Activated CD4-positive, alpha-beta T cell treated with anti-CD3 and anti-CD28 coated beads for 4 hours (primary cell): ENCODE measurements at places on chromosomes 2 and 18.

DNA sequence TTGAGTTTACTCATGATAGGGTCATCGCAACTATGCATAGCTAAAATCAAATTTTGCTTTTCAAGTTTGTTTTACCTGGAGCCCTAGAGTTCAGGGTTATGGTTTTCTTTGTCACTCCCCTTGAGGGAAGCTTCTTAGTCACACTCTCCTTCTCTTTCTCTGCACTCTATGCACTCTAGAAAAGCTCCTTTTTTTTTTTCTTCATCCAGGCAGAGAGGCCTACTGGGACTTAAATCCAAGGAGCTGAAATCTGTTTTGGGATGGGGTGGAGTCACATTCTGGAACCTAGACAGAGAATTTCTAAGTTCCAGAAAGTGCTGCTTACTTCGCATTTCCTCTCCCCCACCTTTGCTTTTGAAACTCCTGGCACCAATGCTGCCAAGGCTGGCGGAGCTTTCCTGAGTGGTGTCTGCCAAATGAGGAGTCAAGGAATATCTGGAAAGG, 19.1 kb upstream of the IL18R1 start:
- DNase-seq = no peak

GRCh38 chr18:297936-298335, 30.1 kb upstream of the THOC1 start:
- DNase-seq = no peak

DNA sequence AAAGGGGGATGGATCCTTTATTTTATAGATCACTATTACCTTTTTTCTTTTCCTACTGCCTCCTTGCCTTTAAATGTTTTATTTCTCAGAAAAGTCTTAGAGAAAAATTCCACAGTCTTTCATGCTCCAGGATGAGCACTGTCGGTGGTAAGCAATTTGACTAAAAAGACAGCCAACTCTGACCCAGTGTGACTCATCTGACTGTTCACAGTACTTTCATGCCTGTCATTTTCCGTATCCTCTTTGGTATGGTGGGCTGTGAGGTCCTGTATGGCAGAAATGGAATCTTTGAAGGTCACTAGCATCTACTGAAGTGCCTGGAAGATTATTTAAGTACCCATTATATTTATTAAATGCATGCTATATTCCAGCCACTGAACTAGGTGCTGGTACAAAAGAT, 2.1 kb upstream of the RFTN2 start:
- no peak for DNase-seq

DNA sequence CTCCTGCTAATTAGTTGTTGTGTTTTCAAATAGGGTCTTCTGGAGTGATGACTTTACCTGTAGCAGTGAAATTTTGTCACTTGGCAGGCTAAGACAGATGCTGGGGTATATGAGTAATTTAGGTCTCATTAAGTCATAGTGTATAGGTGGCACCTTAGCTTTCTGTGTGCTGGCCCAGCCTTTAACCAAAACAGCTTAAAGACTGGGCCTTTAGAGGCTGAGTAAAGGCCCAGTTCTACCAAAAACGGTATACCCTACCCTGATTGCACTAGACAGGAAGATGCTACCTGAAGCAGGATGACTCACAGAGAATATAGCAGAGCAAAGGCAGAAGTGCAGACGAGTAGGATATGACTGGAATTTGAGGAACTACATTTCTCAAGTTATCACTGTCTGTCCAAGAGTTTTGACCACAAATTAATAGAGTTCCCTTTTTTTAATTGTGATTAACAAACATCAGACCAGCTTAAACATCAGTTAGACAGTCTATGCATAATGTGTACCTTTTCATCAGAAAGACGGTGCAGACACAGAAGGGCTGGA, 337.9 kb upstream of the SALL3 start:
- DNase-seq = no peak

- DNase-seq = no peak
Observed at GRCh38 chr2:167827352-167828097, 419.9 kb downstream of the STK39 start.

DNA sequence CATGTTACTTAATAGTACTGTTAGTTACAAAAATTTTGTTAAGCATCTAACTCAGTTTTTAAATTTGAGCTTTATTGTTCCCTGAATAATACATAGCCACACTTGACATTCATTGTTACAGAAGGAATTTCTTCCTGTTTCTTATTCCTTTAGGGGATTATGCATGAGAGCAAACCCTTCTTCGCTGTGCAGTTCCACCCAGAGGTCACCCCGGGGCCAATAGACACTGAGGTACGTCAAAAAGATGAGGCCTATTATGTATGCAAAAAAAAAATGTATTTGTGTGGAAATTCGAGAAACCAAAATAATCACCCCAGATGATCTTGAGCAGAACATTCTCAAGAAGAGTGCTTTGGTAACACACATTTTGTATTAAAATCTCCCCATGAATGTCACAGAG, 36.3 kb downstream of the CPS1 start:
- DNase-seq = no peak

- no peak for DNase-seq
Observed at GRCh38 chr2:160279813-160280465, 79.9 kb upstream of the ITGB6 start.

DNA sequence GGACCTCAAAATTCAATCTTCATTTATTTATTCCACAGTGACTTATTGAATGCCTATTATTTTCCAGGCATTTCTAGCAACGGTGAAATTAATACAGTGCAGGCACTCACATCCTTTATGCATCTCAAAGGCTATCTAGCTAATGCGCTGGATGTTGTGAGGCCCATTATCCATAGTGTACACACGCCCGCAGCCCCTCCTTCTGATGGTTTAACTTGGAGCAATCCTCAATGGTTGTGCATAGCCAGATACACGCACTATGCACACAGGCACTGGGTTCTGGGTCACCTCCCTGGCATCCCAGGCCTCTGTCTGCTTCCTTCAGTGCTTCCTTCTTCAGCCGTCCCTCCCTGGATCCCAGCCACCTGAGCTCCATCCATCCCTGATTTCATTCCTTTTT, 108.5 kb upstream of the BOD1L2 start:
- DNase-seq = no peak

GRCh38 chr2:239158641-239159475, 242.0 kb downstream of the HDAC4 start:
- DNase-seq = no peak

DNA sequence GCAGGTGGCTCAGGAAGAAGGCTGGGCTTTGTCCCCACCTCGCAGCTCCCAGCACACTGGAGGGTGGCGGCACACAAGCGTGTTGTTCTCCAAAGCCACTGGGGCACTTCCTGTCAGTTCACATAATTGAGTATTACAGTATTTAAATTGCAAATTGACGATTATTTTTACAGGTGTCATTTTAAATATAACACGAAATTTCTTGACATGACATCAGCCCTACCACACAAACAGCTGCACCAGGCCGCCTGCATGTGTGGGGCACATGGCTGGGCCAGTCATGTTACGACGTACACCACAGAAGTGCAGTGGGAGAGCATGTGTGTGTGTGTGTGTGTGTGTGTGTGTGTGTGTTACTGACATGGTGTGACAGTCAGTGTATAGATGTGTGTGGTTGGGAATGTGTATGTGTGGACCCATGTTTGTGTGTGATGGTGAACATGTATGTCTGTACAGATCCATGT, 155.6 kb downstream of the TTC32 start:
- no peak for DNase-seq

- DNase-seq = no peak
Observed at GRCh38 chr2:238046725-238047270, 14.0 kb upstream of the SCLY start.

DNA sequence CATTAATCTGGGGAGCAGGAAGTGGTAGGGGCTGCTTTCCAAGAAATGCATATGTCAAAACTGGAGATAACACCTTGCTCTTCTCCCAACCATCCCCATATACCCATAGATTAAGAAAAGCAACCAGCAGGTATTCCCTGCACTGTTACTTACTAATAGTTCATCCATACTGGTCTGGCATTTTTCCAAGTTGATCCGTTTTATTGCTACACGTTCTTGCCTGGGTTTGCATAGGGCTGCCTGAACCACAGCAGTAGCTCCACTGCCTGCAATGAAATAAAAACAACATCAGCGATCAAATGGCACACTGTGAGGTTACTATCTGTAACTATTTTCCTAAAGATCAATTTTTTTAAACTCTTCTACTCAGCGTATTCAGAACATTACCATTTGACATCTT, 65.6 kb downstream of the STK39 start:
- no peak for DNase-seq

DNA sequence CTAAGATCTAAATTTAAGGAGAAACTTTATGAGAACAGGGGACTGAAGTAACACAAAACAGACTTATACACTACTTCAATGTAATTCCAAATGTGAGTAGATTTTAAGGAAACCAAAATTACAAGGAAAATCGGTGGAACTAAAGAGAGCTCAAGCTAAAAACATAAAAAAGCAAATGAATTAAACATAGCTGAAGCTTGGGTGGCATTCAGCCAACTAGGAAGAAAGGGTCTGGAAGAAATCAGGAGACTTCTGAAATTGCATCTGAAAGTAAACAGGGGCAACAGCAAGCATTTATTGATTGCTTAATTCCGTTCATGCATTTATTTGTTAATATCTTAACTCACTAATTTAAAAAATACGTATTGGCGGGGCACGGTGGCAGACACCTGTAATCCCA, 727.3 kb upstream of the PKDCC start:
- no peak for DNase-seq

DNA sequence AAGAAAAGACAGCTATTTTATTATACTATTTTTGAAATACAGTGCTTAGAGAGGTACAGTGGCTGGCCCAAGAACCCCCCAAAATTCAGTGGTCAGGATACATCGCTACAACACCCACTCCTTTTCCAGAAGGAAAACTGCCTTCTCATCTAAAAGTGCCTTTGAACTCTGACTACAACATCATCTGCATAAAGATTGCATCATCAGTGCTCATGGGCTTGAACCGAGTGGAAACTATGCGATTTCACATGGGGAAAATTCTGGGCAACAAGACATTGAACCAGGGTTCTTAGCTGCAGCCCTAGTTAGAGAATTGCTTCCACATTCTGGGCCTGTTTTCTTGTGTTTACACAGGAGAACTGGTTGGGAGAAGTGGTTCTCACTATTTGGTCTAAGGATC, 294.6 kb upstream of the SLC14A2 start:
- no peak for DNase-seq

- DNase-seq = no peak
Observed at GRCh38 chr2:95700519-95700918, 108.7 kb downstream of the TRIM43 start.

DNA sequence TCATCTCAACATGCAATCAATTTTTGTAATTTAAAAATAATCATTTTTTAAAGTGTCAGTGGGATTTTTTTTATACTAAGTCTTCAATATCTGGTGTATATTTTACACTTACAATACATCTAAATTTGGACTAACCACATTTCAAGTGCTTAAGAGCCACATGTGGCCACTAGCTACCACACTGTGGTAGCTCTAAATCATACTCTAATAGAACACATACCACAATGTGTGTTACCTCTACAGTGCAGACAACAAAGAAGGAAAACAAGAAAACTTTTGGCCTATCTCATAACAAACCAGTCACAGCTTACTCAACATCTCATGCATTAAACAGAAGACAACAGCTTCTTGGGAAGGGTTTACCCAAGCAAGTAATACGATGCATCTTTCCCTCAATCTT, 24.5 kb downstream of the PIAS2 start:
- DNase-seq = no peak

DNA sequence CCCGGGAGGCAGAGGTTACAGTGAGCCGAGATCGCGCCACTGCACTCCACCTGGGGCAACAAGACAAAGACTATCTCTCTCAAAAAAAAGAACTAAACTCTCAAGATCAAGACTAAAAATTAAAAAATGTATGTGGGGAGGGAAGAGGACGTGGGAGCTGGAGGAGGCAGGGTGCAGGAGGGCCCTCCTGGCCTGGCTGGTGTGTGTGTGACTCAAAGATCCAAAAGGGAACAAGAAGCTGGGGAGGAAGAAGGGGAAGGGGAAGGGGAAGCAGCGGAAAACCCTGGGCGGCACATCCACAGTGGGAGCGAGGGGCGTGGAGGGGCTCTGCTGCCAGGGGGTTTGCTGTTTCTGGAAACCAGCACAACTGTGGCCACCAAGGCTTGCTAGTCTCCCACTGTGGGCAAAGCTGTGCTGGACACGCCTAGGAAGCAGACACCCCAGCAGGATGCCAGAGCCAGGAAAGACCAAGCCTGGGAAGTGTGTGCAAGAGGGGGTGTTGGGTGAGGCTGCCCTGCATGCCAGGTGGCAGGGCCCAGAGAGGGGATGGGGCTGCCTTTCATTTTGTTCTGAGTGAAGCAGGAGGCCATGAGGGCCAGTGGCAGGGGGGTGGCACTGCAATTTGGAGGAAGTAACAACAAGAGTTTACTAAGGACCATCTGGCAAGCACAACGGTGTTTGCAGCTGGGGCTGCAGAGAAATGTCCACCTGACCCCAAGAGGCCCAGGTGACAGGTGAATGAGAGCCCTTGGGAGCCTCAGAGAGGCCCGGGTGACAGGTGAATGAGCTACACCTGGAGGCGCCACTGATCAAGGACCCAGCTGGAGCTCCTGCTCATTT, 44.5 kb downstream of the ANO7 start:
- no peak for DNase-seq

GRCh38 chr2:176356251-176356650, 87.0 kb downstream of the MTX2 start:
- no peak for DNase-seq

DNA sequence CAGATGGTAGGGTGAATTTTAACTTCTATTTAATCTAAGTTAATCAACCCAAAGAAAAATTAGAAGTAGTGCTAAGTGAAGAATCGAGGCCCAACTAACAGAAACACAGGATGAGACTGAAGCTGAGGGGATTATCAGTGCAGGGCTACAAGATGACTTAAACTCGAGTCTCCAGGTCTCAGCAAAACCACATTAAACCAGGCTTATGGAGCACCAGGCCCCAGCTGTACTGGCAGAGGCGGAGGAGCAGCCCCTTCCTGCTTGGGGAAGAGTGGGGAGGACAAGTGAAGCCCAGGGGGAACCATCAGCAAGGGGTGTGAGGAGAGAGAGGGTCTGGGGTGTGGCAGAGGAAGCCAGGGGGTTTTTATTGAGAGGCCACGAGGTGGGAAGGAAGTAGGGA, 135.9 kb upstream of the EPAS1 start:
- DNase-seq = no peak

- DNase-seq = peak; percentile 59
Observed at GRCh38 chr2:207528980-207529329, 807 bp upstream of the CREB1 start.

GRCh38 chr2:46656640-46657039, 177.3 kb downstream of the TMEM247 start:
- no peak for DNase-seq

DNA sequence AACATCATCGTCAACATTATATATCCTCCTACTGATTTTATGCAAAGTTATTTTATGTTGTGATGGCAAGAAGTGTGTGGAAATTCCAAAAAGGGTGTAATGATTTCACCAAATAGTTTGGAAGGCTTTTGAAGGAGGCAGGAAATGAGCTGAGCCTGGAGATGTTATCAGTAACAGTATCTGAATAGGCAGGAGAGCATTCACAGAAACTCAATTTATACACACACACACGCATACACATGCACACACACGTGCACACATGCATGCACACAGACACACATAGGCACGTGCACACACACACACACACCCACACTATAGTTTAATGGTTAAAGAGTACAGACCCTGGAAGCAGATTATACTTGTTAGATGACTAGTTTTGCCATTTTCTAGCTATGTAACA, 47.3 kb downstream of the ARHGEF4 start:
- DNase-seq = no peak

GRCh38 chr18:21183670-21184069, 58.4 kb upstream of the GREB1L start:
- no peak for DNase-seq

GRCh38 chr2:181332044-181332605, 125.1 kb upstream of the ITGA4 start:
- no peak for DNase-seq

- DNase-seq = no peak
Observed at GRCh38 chr2:239116456-239117246, 268.8 kb downstream of the TWIST2 start.
